ENCODE measurements at places on chromosomes 11 and 22. TPM values are rescaled to one million over a fixed set of nuclear protein-coding genes. Genes with fewer than 3 reads are reported as not detected.

The GAL3ST1 gene
- total RNA-seq: 1.4 TPM

The SMC1B gene
- not detected for total RNA-seq

The C11orf91 gene
- 0.87 TPM for total RNA-seq

The CACNA1I gene
- total RNA-seq: 0.04 TPM

The GLYAT gene
- 0.54 TPM for total RNA-seq

GRCh38 chr22:42979606-42980005 is 35.3 kb downstream of the PACSIN2 start:
- no peaks in the 10 kb centered on the region for H3K27me3 ChIP-seq
- H3K4me1 ChIP-seq: peaks cover 29% of the 10 kb centered on the region
- no peaks in the 10 kb centered on the region for H3K36me3 ChIP-seq
- H3K4me3 ChIP-seq: no peak overlapping the region

DNA sequence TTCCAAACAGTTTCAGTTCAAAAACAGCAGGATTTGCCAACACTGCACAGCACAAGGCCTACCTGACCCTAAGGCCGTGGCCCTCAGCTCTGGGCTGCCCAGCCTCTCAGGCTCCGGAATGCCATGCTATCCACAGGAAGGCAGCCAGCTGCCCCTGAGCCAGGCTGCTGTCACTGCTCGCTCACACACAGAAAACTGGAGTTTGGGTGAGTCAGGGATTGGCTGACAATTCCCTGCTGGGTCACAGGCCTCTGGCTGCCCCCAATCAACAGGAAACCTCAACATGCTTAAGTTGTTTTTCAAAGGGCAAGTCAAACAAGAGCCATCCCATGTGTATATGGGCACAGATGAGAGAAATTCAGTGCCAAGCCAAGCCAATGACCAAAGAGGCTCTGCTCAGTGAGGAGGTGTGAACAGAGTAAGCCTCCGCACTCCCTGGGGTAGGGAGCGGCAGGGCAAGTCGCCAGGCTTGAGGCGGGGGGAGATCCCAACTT is 50.2 kb downstream of the RPL27A start:
- peak; percentile 89 for DNase-seq
- H3K36me3 ChIP-seq: no peaks in the 10 kb centered on the region
- no peak overlapping the region for H3K4me3 ChIP-seq
- peaks cover 21% of the 10 kb centered on the region for H3K4me1 ChIP-seq
- no peaks in the 10 kb centered on the region for H3K27me3 ChIP-seq

- H3K4me1 ChIP-seq: peaks cover 38% of the 10 kb centered on the region
- H3K36me3 ChIP-seq: no peaks in the 10 kb centered on the region
- no peak overlapping the region for H3K4me3 ChIP-seq
- H3K27me3 ChIP-seq: no peaks in the 10 kb centered on the region
- H3K27ac ChIP-seq: peak overlapping the region; percentile 36
Measured at GRCh38 chr11:113723787-113724186, 17.7 kb upstream of the TMPRSS5 start.

GRCh38 chr22:20052309-20053259 is 27.5 kb upstream of the DGCR8 start:
- H3K4me1 ChIP-seq: no peaks in the 10 kb centered on the region
- H3K27me3 ChIP-seq: no peaks in the 10 kb centered on the region
- no peak overlapping the region for H3K4me3 ChIP-seq

- no peaks in the 10 kb centered on the region for H3K36me3 ChIP-seq
- H3K4me3 ChIP-seq: no peak overlapping the region
- H3K4me1 ChIP-seq: no peaks in the 10 kb centered on the region
- H3K27ac ChIP-seq: no peak overlapping the region
Measured at GRCh38 chr11:111209543-111210355, 35.8 kb upstream of the POU2AF2 start.

DNA sequence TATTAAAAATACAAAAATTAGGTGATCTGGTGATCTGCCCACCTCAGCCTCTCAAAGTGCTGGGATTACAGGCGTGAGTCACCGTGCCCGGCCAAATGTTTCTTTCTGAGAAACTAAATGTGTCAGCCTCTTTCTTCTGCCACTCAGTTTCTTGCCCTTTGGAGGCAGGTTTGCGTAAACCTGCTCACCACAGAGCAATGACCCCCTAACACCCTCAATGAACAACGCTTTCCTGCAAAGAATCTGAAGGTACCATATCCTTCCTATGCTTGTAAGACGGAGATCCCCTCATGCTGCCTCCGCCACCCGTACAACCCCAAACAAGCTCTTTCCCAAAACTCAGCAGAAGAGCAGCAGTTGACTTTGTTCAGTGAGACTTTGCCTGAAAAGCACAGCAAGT is 38.7 kb upstream of the TTLL12 start:
- H3K4me3 ChIP-seq: no peak overlapping the region
- no peaks in the 10 kb centered on the region for H3K4me1 ChIP-seq
- no peak for DNase-seq
- peaks cover 4% of the 10 kb centered on the region for H3K27me3 ChIP-seq
